ENCODE measurements at places on chromosomes 11 and 22. TPM values are rescaled to one million over a fixed set of nuclear protein-coding genes. Genes with fewer than 3 reads are reported as not detected.

HSPB2 gene
- total RNA-seq, result not detected

CASP4 gene
- 56.0 TPM for total RNA-seq

CNTF gene
- 2.3 TPM for total RNA-seq

PLAAT3 gene
- total RNA-seq, result 13.8 TPM

DEUP1 gene
- total RNA-seq, result not detected

LAYN gene
- total RNA-seq, result 4.7 TPM

MYBPC3 gene
- not detected for total RNA-seq

ELMOD1 gene
- total RNA-seq, result not detected

KRTAP5-6 gene
- total RNA-seq, result not detected

SERPING1 gene
- total RNA-seq, result not detected

INS gene
- total RNA-seq, result not detected

FIBIN gene
- not detected for total RNA-seq

ME3 gene
- total RNA-seq, result 1.8 TPM

FXYD2 gene
- total RNA-seq, result 3.1 TPM

PDGFB gene
- total RNA-seq, result 1.2 TPM

PNPLA5 gene
- total RNA-seq, result not detected

KCNK4 gene
- total RNA-seq, result not detected

RAPSN gene
- 0.27 TPM for total RNA-seq

Measured in activated CD8-positive, alpha-beta memory T cell treated with anti-CD3 and anti-CD28 coated beads for 36 hours (primary cell).